Choroid plexus epithelial cell (primary cell): ENCODE measurements at places on chromosomes 6 and 20.
A peak's percentile ranks its signal among the peaks of the same experiment; 100 is the strongest.

DNA sequence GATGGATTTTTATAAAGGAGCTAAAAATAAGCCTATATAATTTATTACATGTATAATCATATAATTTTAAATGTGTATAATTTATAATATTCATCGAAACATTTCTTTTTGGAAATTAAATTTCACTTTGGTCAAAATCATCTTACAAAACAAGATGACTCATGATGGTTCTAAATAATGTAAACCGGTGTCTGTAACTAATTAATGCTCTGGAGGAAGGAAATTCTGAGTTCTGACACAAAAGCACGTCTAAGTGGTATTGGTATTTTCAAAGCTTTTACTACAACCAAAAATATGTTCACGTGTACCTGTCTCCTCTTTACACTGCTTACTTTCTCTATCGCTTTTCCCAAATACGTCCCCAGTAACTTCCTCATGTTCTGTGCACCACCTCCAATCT lies 134.1 kb downstream of the MTHFD1L start:
- no peak for DNase-seq

GRCh38 chr6:4164456-4164855 lies 29.1 kb upstream of the ECI2 start:
- DNase-seq = no peak

- no peak for DNase-seq
These were observed 93.7 kb upstream of the CBLN4 start for GRCh38 chr20:56098981-56099500.

DNA sequence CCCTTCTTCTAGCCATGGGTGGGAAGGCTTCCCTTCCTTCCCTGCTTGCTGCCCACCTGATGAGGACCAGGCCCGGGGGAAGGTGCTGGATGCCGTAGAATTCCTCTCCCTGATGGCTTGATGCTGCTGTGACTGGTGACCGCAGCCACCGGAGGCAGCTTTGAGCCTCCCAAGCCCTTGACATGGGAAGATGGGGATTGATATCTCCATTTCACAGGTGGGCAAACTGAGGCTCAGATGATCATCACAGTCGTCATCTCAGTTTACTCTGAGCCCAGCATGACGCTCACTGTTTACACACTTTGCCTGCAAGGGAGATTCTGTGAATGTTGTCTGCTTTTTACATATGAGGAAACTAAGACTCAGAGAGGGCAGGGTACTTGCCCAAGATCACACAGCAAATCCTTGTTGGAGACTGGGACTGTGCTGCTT lies 43.9 kb downstream of the SRC start:
- DNase-seq = no peak

DNA sequence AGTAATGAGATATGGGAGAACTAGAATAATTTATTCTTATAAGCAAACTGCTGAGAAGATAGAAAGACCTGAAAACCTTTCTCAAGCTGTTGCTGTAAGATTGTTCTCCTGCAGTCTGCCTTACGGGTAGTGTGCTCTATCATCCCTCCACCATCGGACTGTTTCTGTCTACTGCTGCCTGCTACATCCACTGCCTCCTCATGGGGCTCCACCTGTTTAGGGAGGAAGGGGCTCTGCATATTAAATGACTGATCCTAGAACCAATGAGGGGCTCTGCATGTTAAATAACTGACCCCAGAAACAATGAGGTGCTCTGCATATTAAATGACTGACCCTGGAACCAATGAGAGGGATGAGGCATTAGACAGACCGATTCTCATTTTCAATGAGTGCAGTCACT lies 654.6 kb downstream of the KIF16B start:
- no peak for DNase-seq

DNA sequence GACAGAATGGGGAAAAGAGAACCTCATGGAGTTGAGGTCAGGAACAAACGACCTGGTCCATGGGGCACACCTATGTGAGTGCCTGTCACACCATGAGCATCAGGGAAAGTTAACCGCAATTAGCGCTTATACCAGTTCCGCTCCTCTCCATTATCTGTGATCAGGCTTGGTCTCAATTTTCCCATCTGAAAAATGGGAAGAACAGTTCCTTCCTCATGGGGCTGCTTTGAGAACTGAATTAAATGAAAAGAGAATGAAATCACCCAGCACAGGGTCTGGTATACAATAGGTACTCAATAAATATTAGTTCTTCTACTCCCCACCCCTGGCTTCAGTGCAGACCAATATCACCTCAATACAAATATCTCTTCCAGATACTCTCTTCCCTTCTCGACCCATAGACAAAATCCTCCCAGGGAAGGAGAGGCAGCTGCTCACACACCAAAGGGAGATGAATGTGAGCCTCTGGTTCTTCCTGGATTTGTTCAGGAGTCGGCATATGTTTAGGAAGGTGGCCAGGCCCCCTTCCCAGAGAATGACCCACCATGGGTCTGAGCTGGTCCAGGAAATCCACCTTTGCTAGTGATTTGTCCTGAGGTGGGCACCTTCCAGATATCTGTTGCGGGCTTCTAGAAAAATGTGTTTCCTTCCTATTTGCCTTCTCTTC lies 2.4 kb upstream of the PTGIS start:
- DNase-seq = no peak

GRCh38 chr20:50815162-50815989 lies 20.5 kb downstream of the BCAS4 start:
- DNase-seq = peak; percentile 69

GRCh38 chr6:75656479-75656878 lies 54.8 kb downstream of the SENP6 start:
- no peak for DNase-seq

GRCh38 chr6:40359808-40360207 lies 227.4 kb downstream of the LRFN2 start:
- no peak for DNase-seq

DNA sequence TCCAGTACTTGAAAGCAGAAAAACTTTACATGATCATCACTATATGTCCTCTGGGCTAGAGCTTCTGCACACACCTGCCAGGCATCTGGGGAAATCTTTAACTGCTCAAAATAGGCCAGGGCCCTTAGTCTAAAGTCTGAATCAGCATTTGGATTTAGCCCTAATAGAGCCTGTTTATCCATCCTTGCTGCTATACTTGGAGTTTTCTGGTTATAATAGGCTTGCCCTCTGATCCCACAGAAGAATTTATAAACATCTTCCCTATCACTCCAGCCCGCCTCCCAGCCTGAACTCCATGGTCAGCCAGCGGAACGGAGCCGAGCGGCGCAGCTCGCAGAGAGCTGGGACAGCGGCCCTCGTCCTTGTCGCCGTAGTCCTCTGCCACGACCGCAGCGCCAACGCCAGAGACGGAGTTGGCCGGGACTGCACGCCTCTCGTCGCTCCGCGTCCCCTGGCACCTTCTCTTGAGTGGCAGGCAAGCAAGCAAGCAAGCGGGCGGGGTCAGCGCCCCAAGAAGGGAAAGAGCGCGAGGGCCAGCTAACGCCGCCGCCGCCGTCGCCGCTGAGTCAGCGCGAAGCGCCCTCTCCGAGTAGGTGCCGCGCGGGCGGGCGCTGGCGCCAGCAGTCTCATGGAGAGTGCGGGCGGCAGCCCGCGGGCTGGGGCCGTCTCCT lies 25.4 kb upstream of the ASIP start:
- peak; percentile 59 for DNase-seq

GRCh38 chr6:15426901-15427300 lies 181.0 kb downstream of the JARID2 start:
- DNase-seq = no peak

- no peak for DNase-seq
These were observed 10.7 kb downstream of the NR2E1 start for GRCh38 chr6:108176281-108177089.

DNA sequence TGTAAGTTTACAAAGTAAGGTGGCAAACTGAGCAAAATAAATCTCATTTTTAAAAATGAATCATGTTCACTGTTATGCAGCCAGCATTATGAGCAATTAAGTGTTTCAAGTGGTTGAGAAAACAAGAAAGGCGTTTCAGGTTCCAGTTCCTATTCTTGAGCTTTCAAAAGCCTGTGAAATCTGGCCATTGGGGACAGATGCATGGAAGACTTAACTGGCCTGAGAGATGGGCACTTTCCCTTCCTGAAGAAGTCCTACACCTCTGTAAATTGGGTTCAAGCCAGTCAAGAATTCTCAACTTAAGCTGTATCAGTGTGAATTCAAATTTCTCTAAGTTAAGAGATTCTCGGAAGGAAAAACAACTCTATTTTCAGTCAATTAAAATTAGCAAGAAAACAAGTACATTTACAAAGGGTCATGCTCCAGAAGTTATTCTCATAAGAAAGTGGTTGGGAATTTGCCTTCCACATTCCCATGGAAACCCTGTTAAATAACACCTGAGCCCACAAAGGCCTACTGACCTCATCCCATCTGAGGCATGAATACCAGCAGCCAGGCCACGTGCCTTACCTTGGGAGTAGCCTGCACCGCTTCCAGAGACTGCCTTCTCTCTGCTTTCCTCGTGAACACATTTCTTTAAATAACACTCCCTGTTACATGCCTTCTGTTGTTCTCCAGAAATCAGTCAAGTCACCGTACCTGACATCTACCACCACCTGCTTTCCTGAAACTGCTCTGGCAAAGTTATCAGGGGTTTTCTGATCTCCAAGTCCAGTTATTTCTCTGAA lies 19.4 kb downstream of the MAP3K5 start:
- peak; percentile 37 for DNase-seq

DNA sequence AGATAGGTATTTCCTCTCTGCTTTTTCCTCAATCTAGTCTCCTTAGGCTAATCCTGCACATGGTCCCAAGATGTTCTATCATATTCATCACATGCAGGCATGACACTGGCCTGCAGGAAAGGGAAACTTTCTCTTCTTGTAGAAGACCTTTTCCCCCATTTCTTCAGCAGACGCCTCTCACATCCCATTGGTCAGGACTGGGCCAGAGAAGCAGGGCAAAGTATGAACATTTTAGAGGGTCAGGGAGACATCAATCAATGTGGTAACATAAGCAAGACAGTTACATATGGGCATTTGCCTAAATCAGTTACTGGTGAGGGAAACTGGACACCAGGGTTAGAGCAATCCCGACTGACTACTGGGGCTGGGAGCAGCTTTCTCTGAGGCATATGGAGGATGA lies 90.1 kb downstream of the CRYBG1 start:
- DNase-seq = peak; percentile 26

DNA sequence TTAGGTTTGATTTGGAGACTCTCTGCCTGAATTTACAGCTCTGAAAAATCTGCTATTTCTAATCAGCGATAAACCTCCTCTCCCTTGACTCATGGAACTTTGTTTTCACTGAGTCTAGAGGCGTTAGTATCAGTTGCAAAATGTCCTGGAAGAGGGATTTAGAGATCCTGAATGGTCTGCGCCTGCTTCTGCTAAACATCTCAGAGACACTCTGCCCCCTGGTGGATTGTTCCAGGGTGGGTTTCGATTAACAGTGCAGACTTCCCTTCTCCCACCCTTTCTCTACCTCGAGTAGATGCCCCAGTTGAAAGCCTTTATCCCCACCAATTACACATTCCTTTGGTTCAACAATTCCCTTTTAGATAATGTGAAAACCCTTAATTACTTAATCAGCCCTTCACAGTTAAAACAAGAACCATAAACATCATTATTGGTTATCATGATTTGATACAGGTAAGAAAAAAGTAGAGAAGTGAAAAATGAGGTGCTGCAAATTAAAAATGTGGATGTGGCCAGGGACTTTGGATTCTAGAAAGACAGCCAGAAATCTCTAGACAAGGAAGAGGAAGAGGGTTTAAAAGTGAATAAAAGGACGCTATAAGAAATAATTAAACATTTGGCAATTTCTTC lies 5.5 kb downstream of the HTR1B start:
- peak; percentile 98 for DNase-seq

DNA sequence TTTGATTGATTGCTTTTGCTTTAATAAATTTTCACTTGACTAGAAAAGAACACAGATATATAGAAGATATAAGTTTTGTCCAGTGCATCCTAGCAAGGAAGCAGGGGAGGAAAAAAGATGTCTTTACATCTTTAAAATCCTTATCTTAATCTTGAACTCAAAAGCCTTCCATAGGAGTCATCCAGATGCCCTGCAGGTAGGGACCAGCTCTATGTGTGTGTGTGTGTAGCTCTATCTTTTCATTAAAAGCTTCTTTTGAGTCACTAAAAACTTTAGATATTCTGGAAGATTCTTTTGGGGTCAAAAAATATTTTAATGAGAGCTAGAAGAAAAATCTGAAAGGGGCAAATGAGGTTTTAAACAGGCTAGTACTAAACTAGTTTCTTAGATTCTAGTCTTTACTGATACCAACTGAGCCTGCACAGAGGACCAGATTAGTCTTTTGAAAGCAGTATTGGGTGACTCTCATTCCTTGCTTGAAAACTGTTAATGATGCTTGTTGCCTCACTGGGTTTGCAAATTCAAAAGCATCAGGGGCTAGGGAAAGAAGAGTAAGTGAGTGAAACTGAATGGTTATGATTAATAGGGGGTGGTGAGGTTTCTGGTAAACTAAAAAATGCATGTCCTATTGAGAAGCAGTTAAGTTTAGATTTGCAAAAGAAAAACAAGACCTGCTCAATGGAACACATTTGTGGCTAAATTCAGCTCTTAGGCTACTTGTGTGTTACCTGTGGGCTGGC lies 40.6 kb upstream of the JAG1 start:
- DNase-seq = no peak

GRCh38 chr6:97440590-97441176 lies 157.7 kb upstream of the MMS22L start:
- peak; percentile 63 for DNase-seq

- DNase-seq = peak; percentile 17
These were observed 40.3 kb upstream of the BLCAP start for GRCh38 chr20:37567671-37568588.

GRCh38 chr6:112227411-112227810 lies 27.0 kb downstream of the LAMA4 start:
- no peak for DNase-seq

- no peak for DNase-seq
These were observed 244.7 kb downstream of the TFAP2C start for GRCh38 chr20:56873836-56874235.

DNA sequence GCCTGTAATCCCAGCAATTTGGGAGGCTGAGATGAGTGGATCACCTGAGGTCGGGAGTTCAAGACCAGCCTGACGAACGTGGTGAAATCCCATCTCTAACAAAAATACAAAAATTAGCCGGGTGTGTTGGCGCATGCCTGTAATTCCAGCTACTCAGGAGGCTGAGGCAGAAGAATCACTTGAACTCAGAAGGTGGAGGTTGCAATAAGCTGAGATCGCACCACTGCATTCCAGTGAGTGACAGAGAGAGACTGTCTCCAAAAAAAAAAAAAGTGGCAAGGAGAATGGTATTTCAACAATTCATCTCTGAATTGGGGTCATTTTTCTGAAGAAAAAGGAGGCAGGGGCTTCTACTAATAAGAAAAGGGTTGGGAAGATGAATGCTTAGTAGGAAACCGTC lies 111.5 kb upstream of the NHSL1 start:
- DNase-seq = no peak

GRCh38 chr6:169266746-169267591 lies 13.3 kb upstream of the THBS2 start:
- peak; percentile 39 for DNase-seq

DNA sequence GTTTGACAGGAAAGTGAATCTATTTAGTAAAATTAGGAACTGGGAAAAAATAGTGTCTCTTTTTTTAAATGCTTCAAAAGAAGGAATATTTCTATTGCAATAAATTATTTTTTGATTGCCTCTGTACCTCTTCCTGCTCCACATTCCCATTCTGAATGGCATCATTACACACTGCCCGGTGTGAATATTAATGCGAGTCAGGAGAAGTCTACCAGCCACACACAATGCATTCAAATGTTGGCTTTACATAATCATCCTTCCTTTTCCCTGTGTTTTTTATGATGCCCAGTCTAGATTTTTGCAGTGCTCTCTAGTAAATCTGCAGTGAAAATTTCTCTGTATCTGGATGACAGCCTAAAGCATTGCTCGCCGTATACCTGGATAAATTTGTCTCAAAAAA lies 118.9 kb downstream of the SAMD5 start:
- no peak for DNase-seq

GRCh38 chr20:45246109-45246508 lies 8.3 kb downstream of the SLPI start:
- no peak for DNase-seq

- DNase-seq = no peak
These were observed 194.6 kb downstream of the DLL1 start for GRCh38 chr6:170096191-170096802.
